ENCODE measurements at places on chromosomes 4 and X.

DNA sequence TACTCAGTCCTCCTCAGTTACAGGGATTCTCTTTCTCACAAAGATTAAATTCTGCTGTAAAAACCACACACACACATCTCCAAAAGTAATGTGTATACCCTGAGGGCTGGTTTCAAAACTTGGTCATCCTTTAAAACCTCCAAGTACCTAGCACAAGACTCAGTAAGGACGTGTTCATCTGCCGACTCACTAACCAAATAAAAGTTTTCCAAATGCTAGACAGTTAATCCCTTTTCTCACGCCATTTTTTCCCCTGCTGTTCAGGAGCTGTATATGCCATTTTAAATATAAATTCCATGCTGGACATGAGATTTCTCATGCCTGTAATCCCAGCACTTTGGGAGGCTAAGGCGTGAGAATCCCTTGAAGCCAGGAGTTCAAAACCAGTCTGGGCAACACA, 3.9 kb upstream of the SAT1 start:
- no peak for DNase-seq

GRCh38 chr4:10116569-10117358, at the start of gene WDR1:
TSS of gene WDR1 (minus strand) at chr4:10116799. CDS start at chr4:10116666, 133 bp downstream.
- DNase-seq, result peak; percentile 95

DNA sequence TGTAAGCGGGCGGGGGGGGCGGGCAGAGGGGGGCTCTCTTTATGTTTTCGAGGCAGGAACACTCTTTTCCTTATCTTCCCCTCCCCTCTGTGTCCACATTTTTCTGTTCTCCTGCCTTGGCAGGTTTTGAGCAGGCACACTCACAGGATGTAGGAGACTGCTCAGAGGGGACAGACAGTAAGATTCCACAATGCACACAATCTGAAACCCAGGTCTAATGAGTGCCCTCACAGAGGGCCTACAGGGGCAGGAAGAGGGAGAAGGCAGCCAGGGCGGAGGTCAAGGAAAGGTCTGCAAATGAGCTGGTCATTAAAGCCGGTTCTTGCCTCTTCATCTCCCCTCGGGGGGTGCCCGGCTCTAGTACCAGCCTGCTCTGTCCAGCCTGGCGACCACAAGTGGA, 106.1 kb upstream of the ATP6AP2 start:
- DNase-seq, result no peak

- DNase-seq, result no peak
These were observed 890 bp upstream of the FREM3 start for GRCh38 chr4:143701365-143701764.

- no peak for DNase-seq
These were observed 67.6 kb downstream of the PDGFRA start for GRCh38 chr4:54296548-54297203.

DNA sequence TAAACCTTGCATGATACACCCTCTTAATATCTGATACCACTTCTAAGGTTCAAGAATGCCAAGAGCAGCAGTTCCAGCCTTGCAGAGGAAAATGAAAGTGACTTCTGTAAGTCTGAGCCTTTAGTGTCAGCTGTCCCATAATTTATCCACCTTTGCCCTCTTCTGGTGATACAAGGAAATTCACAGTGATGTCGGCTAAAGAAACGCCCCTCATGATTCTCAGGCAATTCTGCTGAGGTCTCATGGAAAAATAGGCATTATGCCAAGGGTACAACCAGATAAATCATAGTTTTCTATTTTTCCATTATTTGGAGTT, 172.2 kb upstream of the CXCL13 start:
- DNase-seq, result no peak
